ENCODE measurements at places on chromosomes 2 and 18.
A peak's percentile ranks its signal among the peaks of the same experiment; 100 is the strongest.

GRCh38 chr2:1623906-1624445, 120.3 kb downstream of the PXDN start:
- DNase-seq: peak; percentile 73

- DNase-seq: no peak
Measured at GRCh38 chr2:84807063-84807485, 73.8 kb downstream of the TRABD2A start.

- no peak for DNase-seq
Measured at GRCh38 chr2:162926907-162927306, 88.3 kb upstream of the KCNH7 start.

GRCh38 chr2:111068435-111069058, 52.2 kb upstream of the BCL2L11 start:
- no peak for DNase-seq

DNA sequence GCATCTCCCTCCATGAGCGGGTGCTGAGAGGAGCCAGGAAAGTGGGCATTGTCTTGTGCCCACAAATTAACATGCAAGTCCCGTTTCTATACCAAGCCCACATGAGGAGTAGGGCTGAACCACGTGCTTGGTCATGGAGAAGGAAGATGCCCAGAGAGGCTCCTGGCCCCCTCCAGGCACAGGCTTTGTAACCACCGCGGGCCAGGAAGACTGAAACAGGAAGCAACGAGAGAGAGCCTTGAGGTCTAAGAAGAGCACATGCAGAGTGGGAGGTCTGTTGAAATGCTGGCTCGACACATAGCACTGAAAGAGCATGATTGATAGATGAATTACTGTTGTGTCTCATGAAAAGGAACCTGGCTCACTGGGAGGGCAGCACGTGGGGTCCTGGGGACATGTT, 36.3 kb downstream of the VWA3B start:
- DNase-seq: no peak

DNA sequence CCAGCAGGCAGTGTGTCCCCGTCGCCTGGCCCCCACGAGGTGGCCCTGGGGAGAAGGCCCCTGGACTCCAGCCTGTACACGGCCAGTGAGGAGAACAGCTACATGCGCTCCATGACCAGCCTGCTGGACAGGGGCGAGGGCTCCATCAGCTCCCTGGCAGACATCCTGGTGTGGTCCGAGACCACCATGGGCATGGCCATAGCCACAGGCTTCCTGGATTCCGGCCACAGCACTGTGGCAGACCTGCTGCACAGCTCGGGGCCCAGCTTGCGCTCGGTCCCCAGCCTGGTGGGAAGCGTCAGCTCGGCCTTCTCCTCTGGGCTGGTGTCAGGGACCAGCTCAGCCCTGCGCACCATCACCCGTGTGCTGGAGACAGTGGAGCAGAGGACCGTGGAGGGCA, 1.0 kb downstream of the TEX44 start:
- DNase-seq: no peak

DNA sequence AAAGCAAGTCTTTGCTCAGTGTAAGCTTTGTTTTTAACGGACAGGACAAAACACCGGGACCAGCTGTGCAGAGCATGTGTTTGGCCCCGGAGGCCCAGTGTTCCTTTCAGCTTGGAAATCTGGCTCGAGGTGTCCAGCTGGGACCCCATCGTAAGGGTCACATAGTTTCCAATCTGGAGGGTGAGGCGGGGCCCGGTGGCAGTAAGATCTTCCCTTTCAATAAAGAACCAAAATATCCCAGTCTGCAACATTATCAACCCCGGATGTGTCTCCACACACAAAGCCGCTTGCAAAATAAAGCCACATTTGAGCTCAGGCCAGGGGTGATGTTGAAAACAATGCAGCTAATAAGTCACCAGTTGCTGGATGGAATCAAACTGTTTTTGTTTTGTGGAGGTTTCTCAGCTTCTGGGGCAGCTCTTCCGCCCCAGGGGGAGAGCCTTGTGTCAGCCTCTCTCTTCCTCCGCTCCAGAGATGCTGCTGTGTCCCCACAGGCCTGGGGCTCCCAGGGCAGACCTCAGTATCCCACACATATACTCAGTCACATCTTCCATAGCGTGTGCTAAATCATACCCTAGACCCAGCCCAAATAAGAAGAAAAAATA, 138.6 kb upstream of the GLI2 start:
- no peak for DNase-seq

Data from mesenteric fat pad (tissue), 1 donor.